GDM1 (cell line): ENCODE measurements at places on chromosomes 16 and 17.

DNA sequence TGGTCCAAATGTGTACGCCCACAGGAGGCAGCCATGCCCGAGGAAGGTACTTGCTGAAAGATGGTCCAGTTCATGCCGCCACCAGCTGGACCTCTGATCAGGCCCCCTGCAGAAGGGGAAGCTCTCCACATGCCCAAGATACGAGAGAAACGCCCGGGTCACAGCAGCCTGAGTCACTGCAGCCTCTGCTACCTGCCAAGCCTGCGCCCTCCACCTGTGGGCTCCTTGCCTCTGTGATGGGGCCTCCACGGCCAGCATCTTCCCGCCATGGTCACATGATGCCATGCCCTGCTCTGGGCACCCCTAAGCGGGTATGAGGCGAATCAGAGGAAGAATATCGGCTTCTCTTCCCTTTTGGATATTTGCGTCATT, 13.7 kb upstream of the KREMEN2 start:
- no peak for DNase-seq

- no peak for DNase-seq
Measured at GRCh38 chr17:312476-313148, 40.0 kb downstream of the RPH3AL start.

- no peak for DNase-seq
Measured at GRCh38 chr17:73307130-73307529, 4.7 kb downstream of the CDC42EP4 start.

DNA sequence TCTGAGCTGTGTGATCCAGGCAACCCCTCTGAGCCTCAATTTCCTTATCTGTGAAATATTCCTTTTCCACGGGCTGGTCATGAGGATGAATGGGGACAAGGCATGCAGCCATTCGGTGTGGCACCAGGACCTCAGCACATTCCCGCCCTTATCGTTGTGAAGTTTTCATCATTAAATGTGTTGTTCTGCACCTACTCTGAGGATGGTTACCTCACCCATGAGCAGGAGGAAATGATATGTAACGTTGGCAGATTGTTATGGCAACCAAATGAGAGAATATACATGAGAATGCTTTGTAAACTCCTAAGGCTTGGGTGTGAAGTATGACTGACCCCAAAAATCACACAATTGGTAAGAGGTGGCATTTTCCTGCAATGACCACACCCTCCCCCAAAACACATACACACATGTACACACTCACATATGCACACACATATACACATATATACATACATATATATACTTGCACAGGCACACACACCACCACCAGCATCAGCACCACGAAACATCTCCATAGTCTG, 39.5 kb downstream of the SMARCE1 start:
- DNase-seq, result no peak

- DNase-seq, result peak; percentile 54
Measured at GRCh38 chr17:74493331-74493833, 26.9 kb downstream of the CD300A start.

- no peak for DNase-seq
Measured at GRCh38 chr17:44155488-44155887, 13.8 kb downstream of the HROB start.

DNA sequence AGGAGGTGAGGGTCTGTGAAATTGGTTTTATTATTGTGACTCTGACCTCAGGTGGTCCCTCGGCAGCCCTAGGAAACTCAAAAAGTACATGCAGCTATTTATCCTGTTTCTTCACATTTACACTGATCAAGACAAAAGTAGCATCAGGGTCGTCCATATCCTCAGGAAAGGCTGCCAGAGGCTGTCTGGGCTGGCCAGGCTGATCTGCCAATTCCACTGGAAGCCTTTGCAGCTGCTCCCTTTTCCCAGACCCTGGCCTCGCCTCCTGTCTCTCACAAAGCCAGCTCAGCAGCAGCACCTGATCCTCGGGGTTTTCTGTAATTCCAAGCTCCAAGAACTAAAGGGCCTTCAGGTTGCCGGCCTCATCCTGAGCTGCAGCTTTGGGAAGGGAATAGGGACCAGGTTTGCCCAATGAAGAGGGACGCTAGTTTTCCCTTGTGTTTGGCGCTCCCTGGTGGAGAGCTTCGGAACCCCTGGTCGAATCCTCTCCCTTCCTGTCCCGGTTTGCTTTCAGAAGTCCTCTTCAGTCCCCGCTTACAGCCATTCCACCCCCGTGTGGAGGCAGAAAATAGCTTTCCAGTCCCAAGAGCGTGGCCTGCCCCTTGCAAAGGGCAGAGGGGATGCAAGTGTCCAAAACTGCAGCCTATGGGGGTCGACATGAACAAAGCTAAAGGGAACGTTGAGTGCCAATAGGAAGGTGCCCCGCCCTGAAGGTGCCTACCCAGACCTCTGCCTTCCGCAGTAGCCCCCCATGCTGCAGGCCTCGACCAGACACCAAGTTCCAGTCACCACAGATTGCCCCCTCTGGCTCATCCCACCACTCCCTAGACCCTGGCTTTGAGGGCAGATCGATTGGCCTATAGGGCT, 13.4 kb downstream of the MFSD6L start:
- DNase-seq, result peak; percentile 34

GRCh38 chr16:84144209-84144858, 643 bp downstream of the HSDL1 start:
- no peak for DNase-seq

- peak; percentile 91 for DNase-seq
Measured at GRCh38 chr17:72719578-72720493, 372.7 kb downstream of the SLC39A11 start.

GRCh38 chr16:85600078-85600477, 13.0 kb upstream of the GSE1 start:
- no peak for DNase-seq

- no peak for DNase-seq
Measured at GRCh38 chr17:28282596-28282995, 36.4 kb upstream of the TMEM97 start.

DNA sequence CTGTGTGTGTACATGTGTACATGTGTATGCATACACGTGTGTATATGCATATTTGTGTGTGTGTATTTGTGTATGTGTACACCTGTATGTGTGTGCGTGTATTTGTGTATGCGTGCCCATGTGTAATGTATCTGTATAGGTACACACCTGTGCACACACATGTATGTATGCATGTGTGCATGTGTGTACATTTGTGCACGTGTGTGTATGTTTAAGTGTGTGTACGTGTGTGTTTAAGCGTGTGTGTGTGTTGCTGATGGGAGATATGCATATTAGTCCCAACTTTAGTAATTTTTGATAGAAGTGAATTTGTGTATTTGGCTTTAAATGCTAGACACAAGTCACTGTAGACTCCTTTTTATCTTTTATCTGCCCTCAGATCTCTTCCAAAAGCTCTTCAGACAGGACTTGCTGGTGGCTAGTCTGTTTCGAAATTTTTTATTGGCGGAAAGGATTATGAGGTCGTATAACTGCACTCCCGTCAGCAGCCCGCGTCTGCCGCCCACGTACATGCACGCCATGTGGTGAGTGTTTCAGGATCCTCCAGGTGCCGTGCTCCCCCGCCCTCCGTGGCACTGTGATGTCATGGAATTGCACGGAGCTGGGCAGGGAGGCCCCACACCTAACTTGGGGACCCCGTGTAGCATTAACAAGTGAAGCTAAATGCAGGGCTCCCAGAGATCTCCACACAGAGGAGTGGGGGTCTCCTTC, 168.8 kb upstream of the CHMP6 start:
- DNase-seq, result no peak

GRCh38 chr16:51343411-51343810, 192.3 kb upstream of the SALL1 start:
- no peak for DNase-seq

DNA sequence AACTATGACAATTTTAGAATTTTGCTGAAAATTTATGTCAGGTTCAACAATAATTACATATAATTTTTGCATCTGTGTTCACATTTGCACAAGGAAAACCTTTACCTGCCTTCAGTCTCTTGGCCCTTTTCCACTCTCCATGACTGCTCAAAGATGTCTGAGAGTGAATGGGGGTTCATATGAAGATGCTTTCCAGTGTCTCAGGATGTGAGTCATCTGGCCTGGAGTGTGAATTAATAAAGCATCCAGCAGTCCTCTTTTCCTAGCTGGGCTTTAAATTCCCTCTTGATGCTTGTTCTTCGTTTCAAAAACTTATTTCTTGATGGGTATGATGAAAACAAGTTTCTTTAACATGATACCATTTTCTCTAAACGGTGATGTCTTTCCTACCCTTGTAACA, 99.9 kb downstream of the CDK5R1 start:
- DNase-seq, result no peak

DNA sequence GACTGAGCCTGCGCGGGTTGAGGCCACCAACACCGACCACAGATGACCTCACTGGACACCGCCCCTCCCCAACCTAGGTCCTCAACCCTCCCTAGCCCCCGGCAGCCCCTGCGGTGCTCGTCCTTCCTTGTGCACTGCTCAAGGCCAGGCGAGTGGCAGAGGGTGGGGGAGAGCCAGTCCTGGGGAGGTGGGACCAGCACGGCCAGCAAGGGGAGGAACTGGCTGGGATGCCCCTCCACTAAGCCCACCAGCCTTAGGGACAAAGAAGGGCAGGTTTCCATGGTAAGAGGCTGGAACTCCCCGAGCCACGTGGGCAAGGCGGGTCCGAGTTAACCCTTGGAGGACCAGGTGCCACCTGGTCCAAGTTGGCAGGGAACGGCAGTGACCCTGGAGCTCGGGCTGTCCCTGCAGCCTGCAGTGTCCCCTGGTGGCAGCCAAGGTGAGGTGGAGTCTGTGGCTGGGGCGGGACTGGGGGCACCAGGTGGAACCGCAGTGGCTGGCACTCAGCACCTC, 9.2 kb downstream of the FSCN2 start:
- DNase-seq, result peak; percentile 17

DNA sequence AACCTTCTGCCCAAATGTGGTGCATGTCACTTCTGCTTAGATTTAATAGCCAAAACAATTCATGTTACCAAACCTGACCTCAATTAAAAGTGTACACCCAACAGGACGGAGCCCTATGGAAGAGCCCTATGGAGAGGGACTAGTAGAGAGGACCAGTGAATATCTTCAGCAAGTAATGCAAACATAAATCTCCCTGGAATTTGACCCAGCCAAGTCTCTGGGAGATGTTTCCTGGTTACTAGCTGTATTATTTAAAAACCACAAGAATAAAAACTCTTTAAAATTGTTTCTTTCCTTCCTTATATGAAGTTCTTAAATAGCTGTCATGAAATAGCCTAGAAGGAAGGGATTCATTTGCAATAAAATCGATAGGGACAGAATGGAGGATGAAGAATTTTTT, 255.8 kb downstream of the CDH11 start:
- no peak for DNase-seq

DNA sequence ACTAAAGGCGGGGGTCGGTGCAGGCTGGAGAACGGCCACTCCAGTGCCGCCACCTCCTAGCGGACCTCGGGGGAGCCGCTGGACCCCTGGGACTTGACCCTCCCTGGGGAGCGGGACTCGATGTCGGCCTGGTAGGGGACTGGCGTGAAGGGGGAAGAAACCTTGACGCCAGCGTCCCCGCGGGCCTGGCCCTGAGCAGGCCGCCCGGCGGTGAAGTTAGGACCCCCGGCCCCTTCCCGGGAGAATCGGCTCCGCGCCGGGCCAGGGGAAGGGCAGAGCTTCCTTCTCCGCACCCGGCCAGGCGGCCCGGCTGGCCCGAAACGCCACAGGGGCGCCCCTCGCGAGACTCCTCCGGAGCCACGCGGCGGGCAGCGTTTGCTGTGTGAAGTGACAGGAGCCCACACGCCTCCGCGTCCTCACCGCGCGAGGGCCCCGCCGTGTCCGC, 389 bp downstream of the DUS1L start:
- DNase-seq, result no peak

DNA sequence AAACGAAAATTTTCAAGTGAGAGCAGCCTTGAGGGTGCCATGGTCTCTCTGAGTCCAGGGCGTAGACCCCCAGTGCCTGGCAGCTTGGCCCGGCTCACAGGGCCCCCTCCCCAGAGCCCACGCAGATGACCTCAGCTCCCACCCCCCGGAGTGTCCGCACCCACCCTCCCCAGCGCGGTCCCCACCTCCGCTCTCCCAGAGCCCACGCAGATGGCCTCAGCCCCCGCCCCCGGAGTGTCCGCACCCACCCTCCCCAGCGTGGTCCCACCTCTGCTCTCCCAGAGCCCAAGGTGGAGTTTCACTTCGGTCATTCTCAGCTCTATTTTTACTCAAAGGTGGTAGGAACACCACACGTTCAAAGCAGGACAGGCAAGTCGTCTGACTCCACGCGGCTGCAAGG, 13.9 kb downstream of the ABR start:
- DNase-seq, result no peak

- no peak for DNase-seq
Measured at GRCh38 chr17:70582777-70583176, 413.4 kb downstream of the KCNJ2 start.
